ENCODE measurements at places on chromosomes 6 and 20. TPM values are rescaled to one million over a fixed set of nuclear protein-coding genes. Genes with fewer than 3 reads are reported as not detected.

The ENPP5 gene
- total RNA-seq: not detected

The SNAI1 gene
- 3.5 TPM for total RNA-seq

The RHAG gene
- total RNA-seq: not detected

The SALL4 gene
- 1.0 TPM for total RNA-seq

The SOBP gene
- 0.16 TPM for total RNA-seq

The CENPB gene
- 80.2 TPM for total RNA-seq

The PTPRK gene
- total RNA-seq: 3.2 TPM

The ADGRB3 gene
- total RNA-seq: not detected
